ENCODE measurements at places on chromosomes 6 and 20. TPM values are rescaled to one million over a fixed set of nuclear protein-coding genes. Genes with fewer than 3 reads are reported as not detected.

Gene SRSF12
- total RNA-seq: 0.28 TPM

Gene SCRT2
- total RNA-seq: not detected

Gene MCHR2
- total RNA-seq: not detected

Gene SIGLEC1
- total RNA-seq: 0.03 TPM

Gene ARMH2
- not detected for total RNA-seq

Gene CCDC170
- not detected for total RNA-seq

Gene EEF1A2
- 178 TPM for total RNA-seq

Gene MROH8
- total RNA-seq: 1.8 TPM

Gene DSTN
- total RNA-seq: 412 TPM

Gene FBXO9
- 60.0 TPM for total RNA-seq

Gene DEFB124
- not detected for total RNA-seq

Gene GRIK2
- 6.6 TPM for total RNA-seq

Gene RBPJL
- total RNA-seq: 0.18 TPM

All from Panc1 (cell line).